Umbilical cord (tissue), 2 donors: ENCODE measurements at places on chromosomes 3 and 15. TPM values are rescaled to one million over a fixed set of nuclear protein-coding genes. Genes with fewer than 3 reads are reported as not detected.

GRCh38 chr15:67914537-67915460 lies 75.0 kb upstream of the RNU6-1 start:
- peak; percentile 95 for DNase-seq

DNA sequence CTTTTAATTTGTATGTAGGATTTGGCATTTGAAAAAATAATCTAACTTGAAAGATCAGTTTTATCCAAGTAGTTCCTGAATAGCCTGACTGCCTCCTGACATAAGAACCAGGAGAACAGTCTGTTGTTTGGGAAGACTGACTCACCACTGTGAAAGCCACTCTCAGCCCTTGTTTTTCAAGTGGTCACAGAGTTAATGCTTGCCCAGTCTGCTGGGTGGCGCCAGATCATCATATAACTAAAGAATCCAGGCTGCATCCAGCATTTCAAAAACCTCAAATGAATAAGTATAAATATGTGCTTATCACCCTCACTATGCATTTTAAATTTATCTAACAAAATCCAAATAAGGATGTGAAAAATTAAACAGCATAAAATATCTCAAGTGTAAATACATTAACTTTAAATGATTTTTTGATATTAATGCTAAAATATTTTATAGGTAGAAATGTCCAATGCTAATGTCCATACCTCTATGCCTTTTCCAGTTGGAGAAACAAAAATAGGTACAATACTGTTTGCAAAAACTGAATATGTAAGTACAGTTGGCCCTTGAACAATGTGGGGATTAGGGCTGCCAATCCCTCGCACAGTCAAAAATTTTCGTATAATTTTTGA lies 26.9 kb upstream of the ZBBX start:
- DNase-seq = peak; percentile 88

DNA sequence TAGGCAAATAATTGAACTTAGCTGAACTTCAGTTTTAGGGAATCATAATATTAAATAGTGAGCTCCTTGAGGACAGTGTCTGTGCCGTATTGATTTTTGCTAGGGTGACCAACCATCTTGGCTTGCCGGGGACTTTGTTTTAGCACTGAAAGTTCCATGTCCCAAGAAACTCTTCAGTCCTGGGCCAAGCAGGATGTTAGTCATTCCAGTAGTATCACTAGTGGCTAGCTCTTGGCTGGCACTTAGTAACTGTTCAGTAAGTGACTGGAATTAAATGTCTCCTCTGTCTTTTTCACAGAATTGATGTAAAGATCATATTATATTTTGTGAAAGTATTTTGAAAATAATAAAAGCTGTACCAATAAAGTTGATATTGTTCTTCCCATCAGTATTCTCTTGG lies 42.3 kb downstream of the RSRC1 start:
- no peak for DNase-seq

DNA sequence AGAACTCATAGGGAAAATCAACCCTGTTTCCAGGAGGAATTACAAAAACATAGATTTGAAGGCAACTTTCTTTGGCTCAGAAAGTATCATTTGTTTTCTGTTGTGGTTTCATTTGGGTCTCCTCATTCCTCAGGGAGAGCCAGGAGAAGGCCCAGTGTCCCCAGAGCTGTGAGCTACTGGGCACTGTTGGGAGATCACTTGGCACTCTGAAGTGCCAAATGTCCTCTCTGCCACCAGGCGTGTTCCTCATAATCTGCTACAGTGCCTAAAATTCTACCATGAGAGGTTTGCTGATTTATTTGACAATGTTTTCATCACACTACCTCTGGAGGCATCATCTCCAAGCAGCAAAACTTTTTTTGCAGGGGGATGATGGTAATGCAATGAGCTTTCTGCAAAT lies 17.4 kb upstream of the TNFAIP8L3 start:
- no peak for DNase-seq

GRCh38 chr15:40003116-40003916 lies 35.7 kb downstream of the SRP14 start:
- DNase-seq = no peak

DNA sequence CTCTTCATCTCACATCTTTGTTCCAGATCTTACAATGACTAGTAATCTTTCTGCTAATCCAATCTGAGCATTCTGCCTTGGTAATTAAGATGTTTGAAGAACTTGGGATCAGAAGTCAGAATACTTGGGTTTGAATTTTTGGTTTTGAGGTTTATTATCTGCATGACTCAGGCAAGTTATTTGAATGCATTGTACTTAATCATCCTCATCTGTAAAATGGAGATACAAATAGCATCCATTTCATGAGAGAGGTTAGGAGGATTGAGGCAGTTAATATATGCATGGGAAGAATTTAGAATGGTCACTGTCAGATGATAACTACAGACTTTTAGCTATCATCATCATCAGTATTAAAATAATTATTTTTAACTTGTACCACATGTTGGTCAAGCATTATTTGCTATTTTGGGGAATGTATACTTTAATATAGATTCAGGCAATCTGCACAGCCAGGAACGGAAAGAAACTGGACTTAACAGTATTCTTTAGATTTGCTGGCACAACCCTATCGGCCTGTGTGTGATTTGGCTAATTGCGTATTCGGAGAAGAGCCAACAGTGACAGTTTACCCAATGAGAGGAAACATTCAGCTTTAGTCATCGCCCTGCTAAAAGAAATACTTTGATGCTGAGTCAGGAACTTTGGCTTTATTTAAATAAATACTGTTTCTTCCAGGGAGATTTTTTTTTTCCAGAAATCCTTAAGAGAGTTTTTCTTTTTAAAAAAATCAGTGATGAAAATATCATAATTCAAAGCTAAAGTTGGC lies 600.0 kb downstream of the ROBO1 start:
- peak; percentile 69 for DNase-seq

DNA sequence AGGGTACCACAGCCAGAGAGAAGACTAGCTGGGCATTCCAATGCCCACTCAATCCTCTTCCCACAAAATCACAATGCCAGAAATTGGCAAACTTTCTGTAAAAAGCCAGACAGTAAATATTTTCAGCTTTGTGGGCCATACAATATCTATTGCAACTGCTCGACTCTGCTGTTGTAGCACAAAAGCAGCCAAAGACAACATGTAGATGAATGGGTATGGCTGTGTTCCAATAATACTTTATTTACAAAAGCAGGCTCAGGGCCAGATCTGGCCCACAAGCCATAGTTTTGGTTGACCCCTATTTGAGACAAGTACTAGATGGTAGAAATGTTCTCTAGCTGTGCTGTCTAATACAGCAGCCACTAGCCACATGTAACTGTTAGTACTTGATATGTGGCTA lies 330.9 kb downstream of the ERC2 start:
- no peak for DNase-seq

DNA sequence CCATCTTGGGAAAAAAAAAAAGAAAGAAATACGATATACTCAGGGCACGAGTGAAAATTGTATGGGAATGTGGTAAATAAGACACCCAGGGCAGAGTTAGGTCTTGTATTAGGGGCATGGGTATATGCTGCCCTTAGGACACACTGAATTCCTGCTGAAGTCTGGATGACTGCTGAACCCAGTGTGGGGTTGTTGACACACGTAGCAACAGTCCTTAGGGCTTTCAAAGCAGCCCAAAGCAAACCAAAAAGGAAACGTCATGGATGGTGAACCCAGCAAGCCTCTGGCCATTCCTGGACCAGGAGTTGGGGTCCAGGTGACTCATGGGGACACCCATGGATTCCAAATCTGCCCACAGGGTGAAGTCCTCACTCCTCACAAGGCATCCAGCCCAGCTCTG lies 27.1 kb upstream of the SEMA3F start:
- no peak for DNase-seq

GRCh38 chr3:14514323-14514720 lies 25.8 kb downstream of the GRIP2 start:
- no peak for DNase-seq

GRCh38 chr3:156382458-156383346 lies 172.2 kb downstream of the SSR3 start:
- no peak for DNase-seq

- DNase-seq = no peak
These were observed 75.7 kb upstream of the FAM3D start for GRCh38 chr3:58742239-58742638.

GRCh38 chr3:181328346-181328745 lies 338.8 kb upstream of the DNAJC19 start:
- no peak for DNase-seq

GRCh38 chr3:101011136-101011535 lies 17.9 kb upstream of the ABI3BP start:
- no peak for DNase-seq

DNA sequence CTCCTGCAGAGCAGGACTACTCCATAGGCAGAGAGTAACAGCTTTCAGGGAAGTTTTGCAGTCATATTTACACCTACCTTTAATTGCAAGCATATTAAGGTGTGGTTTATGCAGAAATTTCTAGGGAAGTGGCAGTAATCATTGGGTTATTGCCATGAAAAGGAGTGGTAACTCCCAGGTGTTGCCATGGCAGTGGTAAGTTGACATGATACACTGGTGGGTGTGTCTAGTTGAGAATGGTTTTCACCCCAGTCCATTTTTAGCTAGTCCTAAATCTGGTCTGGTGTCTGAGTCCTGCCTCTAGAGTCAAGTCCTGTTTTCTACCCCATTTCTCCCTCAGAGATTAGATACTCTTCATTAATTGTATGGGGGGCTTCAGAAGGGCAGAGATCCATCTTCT lies 128.4 kb upstream of the GMNC start:
- DNase-seq = no peak

GRCh38 chr15:48145923-48146322 lies 25.1 kb downstream of the SLC24A5 start:
- no peak for DNase-seq

DNA sequence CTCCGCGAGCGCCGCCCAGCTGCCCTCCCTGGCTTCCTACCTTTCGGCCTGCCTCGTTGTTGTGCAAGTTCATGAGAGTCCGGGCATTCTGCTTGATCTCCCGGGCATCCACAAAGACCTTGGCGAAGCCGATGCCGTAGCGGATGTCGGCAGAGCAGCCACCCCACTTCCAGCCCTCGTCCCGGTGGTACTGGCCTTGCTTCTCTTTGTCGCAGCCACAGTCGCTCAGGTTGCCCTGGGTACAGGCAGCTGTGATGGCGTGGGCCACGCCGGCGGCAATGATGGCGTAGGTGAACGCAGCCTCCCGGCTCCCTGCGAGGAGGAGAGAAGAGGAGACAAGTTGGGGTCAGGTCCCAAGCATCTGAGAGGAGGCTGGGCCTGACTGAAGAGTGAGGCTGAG lies 25.4 kb downstream of the WNT7A start:
- no peak for DNase-seq

GRCh38 chr3:105729667-105730066 lies 139.1 kb downstream of the CBLB start:
- DNase-seq = peak; percentile 61

GRCh38 chr15:30650012-30650929 lies 24.3 kb downstream of the ARHGAP11B start:
- no peak for DNase-seq

DNA sequence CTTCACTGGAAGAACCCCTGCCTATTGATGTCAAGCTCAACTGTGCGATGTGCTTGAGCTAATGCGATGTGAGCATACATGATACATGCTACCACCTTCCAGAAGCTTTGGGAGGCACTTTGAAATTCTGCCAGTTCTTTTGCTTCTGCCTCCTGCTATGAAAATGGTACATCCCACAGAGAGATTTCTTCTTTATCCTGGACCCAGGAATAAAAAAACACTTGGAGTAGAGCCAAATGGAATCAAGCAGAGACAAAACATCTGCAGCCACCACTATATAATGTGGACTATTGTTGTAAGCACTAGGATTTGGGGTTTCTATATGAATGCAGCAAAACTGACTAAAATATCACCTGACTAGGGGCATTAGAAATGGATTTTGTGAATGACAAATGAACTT lies 119.9 kb upstream of the GAP43 start:
- peak; percentile 58 for DNase-seq

- no peak for DNase-seq
These were observed 525 bp downstream of the MYH15 start for GRCh38 chr3:108509871-108510270.

DNA sequence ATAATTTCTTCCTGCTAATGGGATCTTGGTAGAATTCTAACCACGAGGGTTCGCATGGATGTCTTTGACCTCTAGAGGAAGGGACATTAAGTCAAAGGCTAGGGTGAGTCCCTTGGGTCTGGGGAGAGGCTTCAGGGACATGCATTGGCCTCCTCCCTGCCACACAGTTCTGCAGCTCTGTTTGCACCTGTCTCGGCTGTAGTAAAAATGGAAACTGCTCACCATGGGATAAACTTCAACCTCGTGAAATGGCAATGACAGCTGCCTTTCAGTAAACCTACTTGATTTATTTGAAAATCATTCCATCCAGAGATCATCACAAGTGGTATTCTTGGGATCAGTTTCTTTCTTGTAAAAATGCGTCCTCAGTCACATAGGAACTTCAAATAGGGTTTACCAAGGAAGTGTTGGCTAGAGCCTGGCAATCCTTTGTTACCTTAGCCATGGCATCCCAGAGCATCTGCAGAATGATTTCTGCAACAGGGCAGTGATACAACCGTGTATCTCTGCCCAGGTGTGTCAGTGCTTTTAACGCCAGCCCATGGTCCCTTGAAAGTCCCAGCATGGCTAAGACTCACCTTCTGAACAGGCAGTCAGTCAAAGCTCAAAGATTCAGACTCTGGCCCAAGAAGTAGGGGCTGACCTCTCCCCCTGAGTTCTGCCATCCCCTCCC lies 14.0 kb upstream of the LRTM1 start:
- DNase-seq = no peak

SEMA3G gene
- total RNA-seq = 1.4 TPM

ENTPD3 gene
- 0.48 TPM for total RNA-seq

MEF2A gene
- total RNA-seq = 66.0 TPM

THPO gene
- total RNA-seq = not detected

CLRN1 gene
- 3.4 TPM for total RNA-seq

TF gene
- 7.9 TPM for total RNA-seq
